PC-9 (cell line): ENCODE measurements at places on chromosomes 3 and 15. TPM values are rescaled to one million over a fixed set of nuclear protein-coding genes. Genes with fewer than 3 reads are reported as not detected.

GRCh38 chr3:120410541-120410940 lies 40.3 kb downstream of the FSTL1 start:
- DNase-seq, result no peak

GRCh38 chr3:24923570-24923969 lies 428.9 kb upstream of the THRB start:
- no peak for DNase-seq

- DNase-seq, result peak; percentile 5
Measured at GRCh38 chr3:4751502-4752101, 227.6 kb upstream of the BHLHE40 start.

DNA sequence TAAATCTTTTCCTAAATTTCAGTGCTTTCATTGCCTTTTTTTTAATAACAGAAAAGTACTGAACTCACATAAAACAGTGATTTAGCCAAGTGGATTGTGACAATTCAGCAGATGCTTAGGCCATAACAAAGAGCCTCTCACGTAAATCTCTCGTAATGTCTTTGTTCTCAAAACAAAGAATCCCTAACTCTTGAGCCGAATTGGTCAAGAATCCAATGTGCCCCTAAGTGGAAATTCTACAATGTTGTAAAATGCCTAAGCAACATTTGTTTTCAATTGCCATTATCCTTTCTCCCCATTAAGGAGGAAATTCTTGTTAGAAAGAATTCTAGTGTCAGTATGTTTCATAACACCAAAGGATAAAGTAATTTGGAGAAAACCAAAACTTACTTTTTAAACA lies 235.7 kb upstream of the THBS1 start:
- DNase-seq, result no peak

DNA sequence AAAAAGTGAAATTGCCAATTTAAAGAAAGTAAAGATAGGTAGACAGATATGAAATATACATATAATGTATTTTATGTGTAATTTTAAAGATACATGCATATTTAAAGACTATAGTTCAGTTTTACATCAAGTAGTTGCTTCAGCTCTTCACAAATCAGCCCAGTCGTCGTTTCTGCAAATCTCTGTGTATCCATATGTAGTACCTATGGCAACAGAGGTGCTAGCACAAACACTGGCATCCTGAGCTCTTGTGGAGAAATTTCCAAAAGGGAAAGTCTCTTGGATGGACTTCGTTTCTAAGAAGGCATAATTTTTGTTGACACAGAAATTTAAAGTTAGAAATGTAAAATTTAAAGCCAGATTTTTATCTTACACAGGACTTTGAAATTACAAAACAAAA lies 1284.7 kb downstream of the ROBO1 start:
- no peak for DNase-seq

DNA sequence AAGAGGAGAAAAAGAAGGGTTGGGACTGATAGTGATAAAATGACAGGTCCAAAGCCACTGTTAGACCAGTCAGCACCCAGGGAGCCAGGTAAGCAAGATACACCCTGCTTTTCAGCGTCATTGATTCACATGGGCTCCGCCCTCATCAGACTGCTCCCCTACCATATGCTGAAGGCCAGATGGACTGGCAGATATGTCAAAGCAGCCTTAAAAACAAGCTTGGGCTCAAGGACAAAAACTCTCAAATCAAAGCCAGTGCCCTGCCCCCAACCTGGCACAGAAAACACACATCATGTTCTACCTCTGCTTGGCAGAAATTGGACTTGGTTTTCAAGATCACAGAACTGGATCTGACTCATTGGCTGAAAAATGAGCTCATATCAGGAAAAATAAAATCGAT lies 33.4 kb downstream of the SH3BP5 start:
- DNase-seq, result no peak

- no peak for DNase-seq
Measured at GRCh38 chr15:43957724-43958123, 130.9 kb downstream of the WDR76 start.

- no peak for DNase-seq
Measured at GRCh38 chr3:111906656-111907055, 47.6 kb downstream of the PHLDB2 start.

DNA sequence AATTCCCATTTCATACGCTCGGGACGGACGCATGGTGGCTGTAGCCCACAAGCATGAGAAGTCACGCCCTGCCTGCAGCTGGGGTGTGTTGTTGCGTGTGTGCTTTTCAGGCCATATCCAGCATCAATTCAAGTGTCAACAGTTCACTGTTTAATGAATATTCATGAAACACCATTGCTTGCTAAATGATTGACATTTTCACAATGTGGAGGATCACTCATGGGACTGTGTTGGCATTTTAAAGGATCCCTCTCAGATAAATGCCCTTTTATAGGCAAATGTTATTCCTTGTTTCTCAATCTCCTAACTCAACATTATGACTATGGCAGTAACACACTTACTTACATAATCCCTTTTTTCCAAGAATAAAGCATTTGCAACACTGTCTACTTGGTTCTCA lies 511.3 kb downstream of the GABRG3 start:
- no peak for DNase-seq

GRCh38 chr15:54803134-54803808 lies 393.5 kb downstream of the RSL24D1 start:
- peak; percentile 35 for DNase-seq

DNA sequence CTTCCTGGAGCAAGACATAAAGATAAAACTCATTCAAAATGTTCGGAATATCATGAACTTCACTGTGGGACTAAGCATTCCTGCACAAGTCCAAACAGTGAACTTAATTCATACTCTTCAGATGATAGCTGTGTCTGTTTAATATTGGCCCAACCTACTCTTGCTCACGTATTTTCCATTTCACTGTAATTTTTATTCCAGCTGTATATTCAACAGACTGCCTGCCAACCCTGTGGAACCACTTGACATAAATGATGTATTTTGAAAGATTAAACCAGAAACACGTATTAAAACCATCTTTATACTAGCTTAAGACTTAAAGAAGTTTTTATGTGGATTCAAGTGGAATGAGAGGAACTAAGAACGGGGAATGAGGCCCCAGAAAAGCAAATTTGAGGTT lies 172.5 kb downstream of the TMEM108 start:
- no peak for DNase-seq

DNA sequence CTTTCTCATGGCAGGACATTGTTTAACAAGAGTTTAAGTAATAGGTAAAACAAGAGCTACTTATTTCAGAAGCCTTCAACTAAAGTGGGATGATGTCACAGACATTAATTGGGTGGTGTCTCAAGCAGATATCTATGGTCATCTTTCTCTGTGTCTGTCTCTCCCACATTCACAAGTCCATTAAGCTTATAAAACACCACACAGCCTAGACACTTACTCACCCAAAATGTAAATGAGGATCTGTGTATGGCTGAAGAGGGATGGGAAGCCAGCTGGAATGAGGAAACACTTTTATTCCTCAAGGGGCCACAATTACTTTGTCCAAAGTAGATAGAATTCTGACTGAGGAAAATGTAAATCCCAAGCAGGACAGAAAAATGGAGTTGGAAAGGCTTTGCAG lies 183.8 kb downstream of the THRB start:
- no peak for DNase-seq

- DNase-seq, result no peak
Measured at GRCh38 chr3:36738702-36739101, 25.7 kb downstream of the DCLK3 start.

DNA sequence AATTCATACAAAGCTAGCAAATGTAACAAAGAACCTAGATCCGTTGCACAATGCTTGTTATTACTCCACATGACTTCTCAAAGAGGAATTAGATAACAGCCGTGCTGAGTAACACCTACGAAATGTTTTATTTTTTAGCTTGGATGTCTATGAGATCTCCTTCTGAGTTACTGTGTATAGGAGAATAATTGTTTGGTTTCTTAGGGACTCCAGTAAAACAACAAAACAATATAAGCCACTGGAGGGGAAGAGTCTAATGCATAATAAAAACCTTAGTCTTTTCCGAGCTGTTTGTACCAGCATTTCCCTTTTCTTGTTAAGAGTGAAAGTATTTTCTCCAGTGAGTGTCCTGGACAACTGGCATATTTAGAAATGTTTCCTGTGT lies 15.6 kb downstream of the SNAP23 start:
- peak; percentile 66 for DNase-seq

DNA sequence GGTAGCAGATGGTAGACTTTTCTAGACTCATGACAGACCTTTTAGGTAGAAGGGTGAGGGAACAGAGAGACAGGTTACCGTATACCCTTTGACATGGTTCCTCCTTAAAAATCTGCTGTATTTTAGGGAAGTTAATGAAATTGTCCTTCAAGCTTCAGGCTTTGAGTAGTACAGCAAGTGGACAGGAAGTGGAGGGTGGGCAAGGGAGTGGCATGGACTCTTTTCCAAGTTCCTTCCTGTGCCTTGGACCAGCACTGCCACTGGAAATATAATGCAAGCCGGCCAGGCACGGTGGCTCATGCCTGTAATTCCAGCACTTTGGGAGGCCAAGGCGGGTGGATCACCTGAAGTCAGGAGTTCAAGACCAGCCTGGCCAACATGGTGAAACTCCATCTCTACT lies 156.1 kb upstream of the LRRFIP2 start:
- DNase-seq, result no peak

- DNase-seq, result no peak
Measured at GRCh38 chr3:20096135-20096685, 56.0 kb downstream of the KAT2B start.

- peak; percentile 43 for DNase-seq
Measured at GRCh38 chr3:16759227-16759903, 125.4 kb upstream of the PLCL2 start.

DNA sequence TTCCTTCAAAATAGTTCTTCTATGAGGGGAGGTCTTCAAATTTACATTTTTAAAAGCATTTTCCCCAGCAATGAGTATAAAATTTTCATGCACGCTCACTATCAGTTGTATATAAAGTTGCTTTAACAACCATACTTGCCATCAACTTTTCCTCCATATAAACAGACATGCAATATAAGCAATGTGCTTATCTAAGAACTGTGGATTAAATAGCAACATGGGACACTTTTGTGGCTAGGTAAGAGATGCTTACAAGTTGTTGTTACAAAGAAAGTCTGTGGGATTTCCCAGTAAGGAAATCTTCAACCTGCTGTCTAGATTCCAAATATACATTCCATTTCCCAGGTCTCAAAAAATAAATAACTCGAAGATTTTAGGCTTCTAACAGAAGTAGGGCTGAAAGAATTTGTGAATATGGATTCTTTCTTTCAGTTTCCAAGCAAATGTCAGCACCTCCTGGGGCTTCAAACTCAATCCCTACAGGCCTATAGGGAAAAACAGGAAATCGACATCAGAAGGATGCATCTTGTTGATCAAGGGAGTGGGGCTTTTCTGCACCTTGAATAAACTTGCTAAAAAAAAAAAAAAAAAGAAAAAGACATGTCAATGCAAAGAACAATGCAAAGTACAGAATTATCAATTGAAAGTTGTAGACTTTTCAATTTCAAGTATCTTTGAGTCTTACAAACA lies 16.1 kb downstream of the TNIK start:
- no peak for DNase-seq

- DNase-seq, result no peak
Measured at GRCh38 chr15:63046917-63047760, 4.6 kb downstream of the TPM1 start.

DNA sequence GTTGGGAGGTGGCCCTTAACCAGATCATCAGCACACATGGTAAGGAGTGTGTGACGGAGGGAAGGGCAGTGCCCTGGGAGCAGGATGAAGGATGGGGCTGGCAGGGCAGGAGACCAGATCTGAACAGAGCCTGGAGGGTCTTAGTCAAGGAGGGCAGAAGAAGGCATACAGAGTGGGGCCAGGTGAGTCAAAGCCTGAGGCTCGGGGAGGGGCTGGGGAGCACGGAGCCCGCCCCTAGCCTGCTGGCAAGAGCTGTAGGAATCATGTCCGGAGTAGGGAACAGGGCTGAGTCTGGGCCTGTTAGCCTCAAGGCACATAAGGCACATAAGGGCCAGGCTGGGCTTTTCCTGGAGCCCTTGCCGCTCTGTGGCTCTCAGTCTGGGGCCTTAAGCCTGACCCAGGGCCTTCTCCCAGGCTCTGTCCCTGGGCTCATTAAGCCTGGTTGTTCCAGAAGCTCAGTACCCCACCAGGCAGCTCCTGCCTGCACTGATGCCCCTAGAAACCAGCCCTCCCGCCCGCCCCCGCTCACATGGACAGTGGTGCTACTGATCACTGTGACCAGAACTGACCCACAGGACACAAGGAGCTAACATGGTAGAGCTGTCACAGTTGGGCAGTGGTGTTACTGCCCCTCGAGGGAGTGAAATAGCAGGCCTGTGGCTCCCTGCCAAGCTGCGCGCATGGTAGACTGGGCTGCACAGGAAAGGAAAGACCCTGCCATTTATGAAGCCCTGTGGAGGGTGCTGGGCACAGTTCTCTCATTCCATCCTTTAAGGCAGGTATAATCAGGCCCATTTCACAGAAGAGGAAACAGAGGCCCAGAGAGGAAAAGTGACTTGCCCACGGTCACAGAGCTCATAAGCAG lies 14.6 kb downstream of the ISG20 start:
- no peak for DNase-seq

- DNase-seq, result no peak
Measured at GRCh38 chr15:66821307-66821706, 119.3 kb downstream of the SMAD6 start.

DNA sequence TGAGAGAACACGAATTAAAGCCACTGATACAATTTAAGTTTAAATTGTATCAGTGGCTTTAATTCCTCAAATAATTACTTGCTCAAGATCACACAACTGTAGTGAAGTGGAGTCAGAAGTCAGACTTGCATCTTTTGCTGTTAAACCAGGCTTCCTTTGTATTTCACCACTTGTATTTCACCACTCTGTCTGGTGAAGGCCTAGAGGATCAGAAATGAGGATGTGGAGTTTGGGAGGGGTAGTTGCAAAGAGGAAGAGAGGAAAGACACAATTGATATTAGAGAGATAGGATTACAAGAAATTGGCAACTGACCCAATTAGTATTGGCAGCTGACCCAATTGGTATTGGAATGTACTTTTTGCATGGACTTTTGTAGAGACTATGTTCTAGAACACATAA lies 288.1 kb upstream of the GPR149 start:
- no peak for DNase-seq

Gene CDHR4
- total RNA-seq, result 2.0 and 3.5 TPM in 2 replicates

Gene OXSM
- total RNA-seq, result 11.6 and 13.8 TPM in 2 replicates

Gene IP6K1
- total RNA-seq, result 32.9 and 37.0 TPM in 2 replicates

Gene C3orf49
- not detected in 2 replicates for total RNA-seq

Gene CSPG5
- total RNA-seq, result 1.3 and 1.8 TPM in 2 replicates

Gene HPS3
- total RNA-seq, result 33.4 and 36.7 TPM in 2 replicates

Gene IMPG2
- total RNA-seq, result 0.05 and 0.11 TPM in 2 replicates

Gene PPM1L
- total RNA-seq, result 5.0 and 5.1 TPM in 2 replicates

Gene SPESP1
- not detected in 2 replicates for total RNA-seq

Gene LYZL4
- not detected in 2 replicates for total RNA-seq

Gene GOLGA8T
- total RNA-seq, result not detected in 2 replicates

Gene NBEAL2
- total RNA-seq, result 69.7 and 81.0 TPM in 2 replicates

Gene B2M
- 606 and 685 TPM in 2 replicates for total RNA-seq

Gene TEX264
- total RNA-seq, result 44.3 and 53.0 TPM in 2 replicates

Gene ASB7
- 17.9 and 19.0 TPM in 2 replicates for total RNA-seq

Gene CBLB
- 29.8 and 44.0 TPM in 2 replicates for total RNA-seq

Gene OR5K2
- total RNA-seq, result not detected in 2 replicates

Gene ARL8B
- 45.4 and 49.5 TPM in 2 replicates for total RNA-seq

Gene EFHB
- 1.5 and 2.8 TPM in 2 replicates for total RNA-seq

Gene SEMA3F
- total RNA-seq, result 34.0 and 49.1 TPM in 2 replicates
